Activated T-helper 9 cell treated with anti-CD3 and anti-CD28 coated beads, Interleukin-2, amount 50 U/mL, for 16 hours (primary cell): ENCODE measurements at places on chromosomes 2 and 18.

DNA sequence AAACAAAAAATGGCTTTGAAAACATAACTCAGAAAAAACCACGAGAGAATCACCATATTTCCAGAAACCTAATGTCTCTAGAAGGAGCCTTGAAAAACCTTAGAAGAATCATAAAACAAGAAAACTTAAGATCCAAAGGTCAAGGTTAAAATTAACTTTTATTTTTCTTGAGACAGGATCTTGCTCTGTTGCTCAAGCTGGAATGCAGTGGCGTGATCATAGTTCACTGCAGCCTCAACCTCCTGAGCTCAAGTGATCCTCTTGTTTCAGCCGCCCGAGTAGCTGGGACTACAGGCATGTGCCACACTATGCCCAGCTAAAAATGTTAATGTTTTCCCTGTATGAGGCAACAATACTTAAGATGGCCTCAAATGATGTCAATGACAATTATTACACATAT is 254.2 kb upstream of the SESTD1 start:
- DNase-seq: no peak

DNA sequence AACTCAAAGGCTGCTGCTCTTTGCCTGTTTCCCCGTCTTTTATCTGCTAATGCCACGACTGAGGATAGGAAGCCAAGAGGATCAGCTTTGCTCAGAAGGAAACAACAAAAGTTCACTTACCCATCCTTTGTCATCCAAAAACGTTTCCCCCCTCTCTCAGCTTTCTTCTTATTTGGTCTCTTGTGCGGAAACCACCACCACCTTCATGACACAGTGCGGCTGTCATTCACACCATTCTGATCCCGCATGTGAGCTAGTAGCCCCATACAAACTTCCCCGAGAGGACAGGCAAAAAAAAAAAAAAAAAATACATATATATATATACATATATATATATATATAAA is 656 bp downstream of the LRRTM4 start:
- DNase-seq: no peak

DNA sequence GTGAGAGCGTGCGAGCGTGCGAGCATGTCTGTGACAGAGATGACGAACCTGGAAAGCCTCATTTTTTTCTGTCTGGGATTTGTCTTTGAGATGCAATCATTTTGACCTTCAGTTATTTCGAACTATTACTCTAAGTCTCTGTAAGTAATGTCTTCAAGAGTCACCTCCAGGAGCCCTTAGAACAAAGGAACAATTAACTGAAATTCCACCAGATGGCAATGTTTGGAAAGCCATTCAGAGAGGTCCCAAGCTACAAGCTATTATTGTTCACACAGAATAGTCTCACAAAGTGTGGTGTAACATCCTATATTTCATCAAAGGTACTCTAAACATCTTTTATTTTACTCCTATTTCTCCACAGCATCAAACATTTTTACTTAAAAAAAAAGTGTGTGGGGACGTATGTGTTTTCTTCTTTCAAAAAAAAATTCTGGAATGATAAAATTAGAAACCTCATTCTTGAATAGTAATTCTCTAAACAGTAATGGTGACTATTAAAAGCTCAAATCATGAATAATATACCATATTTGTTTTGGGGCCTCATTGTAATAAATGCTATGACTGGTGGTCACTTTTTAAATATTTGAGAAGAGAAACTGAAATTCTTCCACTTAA is 35.1 kb upstream of the MAPRE2 start:
- no peak for DNase-seq

DNA sequence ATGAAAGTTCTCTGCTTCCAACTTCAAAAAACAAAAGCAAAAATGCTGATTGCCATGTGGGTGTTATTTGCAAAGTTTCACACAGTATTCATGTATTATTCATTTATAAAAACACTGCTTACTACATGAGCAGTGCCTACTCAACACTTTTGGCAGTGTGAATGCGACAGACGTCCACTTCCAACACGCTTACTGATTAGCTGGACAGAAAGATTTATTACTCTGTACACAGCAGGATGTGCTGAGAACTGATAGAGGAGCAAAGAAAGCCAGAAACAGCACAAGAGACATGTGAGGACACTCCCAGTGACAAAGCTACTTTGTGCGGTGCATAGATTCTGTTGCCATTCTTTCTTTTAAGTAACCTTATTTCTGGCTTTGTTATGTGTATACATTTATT is 258.8 kb downstream of the DLGAP1 start:
- DNase-seq: no peak

DNA sequence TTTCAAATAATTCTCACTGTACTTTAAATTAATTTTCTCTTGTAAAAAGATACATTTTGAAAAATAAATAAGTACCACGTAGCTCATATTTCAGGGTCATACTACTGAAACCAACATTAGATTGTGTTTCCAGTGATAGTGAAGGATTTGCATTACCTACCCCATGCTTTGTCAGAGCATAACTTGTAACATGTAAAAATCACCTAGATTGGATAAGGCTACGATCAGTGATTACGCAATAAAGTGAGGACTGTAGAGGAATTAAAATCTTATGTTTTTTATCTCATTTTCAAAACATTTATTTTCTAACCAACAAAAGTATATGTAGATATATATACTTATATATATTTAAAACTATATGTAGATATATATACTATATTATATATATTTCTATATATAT is 89.4 kb upstream of the VRK2 start:
- DNase-seq: no peak

DNA sequence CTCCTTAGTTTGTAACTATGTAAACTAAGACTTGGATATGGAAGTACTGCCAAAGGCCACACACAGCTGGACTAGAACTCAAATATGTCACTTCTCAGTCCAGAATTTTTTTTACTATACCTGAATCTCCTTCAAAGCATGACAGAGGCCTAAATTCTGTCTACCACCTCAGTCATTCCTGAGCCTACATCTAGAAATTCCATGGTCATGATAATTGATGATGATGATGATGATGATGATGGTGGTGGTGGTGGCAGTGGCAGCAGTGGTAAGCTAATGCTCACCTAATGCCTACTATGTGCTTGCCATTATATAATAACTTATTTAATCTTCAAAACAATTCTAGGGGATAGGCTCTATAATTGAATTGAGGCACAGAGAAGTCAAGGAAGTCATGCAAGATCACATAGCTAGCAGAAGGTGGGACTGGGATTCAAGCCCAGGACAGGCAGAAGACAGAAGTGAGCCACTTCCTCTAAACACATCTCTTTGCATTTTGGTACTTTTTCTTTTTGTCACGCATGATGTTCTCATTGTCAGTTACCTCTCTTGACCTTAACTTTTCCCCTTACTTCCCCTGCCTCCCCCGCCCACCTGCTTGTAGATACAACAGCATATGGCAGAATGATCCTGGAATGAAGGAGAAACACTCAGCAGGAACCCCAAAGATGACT is 539.3 kb downstream of the TNS1 start:
- no peak for DNase-seq

DNA sequence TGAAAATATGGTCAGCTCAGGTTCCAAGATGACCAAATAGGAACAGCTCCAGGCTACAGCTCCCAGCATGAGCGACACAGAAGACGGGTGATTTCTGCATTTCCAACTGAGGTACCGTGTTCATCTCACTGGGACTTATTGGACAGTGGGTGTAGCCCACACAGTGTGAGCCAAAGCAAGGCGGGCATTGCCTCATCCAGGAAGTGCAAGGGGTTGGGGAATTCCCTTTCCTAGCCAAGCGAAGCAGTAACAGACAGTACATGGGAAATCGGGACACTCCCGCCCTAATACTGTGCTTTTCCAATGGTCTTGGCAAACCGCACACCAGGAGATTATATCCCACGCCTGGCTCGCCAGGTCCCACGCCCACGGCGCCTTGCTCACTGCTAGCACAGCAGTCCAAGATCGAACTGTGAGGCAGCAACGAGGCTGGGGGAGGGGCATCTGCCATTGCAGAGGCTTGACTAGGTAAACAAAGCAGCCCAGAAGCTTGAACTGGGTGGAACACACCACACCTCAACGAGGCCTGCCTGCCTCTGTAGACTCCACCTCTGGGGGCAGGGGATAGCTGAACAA is 57.5 kb downstream of the WDPCP start:
- no peak for DNase-seq

DNA sequence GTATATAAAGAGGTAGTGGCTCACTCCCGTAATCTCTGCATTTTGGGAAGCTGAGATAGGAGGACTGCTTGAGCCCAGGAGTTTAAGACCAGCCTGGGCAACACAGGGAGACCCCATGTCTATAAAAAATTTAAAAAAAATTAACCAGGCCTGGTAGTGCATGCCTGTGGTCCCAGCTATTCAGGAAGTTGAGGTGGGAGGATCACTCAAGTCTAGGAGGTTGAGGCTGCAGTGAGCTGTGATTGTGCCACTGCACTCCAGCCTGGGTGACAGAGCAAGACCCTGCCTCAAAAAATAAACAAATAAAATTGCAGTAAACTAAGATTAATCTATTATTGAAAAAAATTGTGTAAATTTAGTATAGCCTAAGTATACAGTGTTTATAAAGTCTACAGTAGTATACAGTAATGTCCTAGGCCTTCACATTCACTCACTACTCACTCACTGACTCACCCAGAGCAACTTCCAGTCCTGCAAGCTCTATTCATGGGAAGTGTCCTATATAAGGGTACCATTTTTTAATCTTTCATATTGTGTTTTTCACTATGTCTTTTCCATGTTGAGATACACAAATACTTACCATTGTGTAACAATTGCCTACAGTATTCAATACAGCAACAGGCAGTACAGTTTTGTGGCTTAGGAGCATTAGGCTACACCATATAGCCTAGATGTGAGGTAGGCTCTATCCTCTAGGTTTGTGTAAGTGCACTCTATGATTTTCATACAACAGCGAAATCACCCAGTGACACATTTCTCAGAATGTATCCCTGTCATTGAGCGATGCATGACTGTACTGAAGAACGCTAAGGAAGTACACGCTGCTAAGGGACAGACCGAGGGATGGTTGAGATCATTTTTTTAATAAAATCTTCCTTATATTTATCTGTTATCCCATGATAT is 10.4 kb upstream of the MAP4K3 start:
- DNase-seq: no peak

DNA sequence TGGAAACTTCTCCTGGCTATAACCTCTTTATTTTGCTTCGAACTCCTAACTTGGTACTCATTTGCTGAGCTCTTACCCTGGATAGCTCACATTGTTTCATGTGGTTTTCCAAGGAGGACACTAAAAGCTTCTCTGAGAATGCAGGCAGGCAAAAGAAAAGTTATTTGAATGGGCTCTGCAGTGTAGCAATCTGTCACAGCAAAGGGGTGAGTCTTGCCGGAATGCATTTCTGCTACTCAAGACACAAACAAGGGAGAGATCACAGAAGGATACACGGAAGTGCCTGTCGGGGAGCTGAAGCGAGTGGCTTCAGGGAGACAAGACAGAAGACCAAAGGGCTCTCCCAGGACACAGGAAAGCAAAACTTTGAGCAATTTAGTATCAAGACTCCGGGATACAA is 265.4 kb downstream of the SS18 start:
- DNase-seq: no peak

DNA sequence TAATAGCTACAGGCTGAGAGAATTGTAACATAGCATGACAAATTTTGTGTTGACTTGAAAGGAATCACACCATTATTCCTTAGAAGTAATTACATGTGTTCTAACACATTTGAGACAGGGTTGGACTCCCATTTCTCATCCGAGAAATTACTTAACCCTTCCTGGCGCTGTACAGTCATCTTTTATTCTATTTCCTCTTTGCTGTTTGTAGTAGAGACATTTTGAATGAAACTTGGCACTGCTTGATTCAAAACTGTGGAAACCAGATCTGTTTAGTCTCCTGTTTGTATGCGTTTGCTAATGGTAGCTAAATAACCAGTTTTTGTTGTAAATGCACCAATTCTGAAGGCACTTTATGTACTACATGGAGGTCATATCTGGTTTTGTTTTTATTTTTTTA is 231.9 kb downstream of the ALPK2 start:
- no peak for DNase-seq

DNA sequence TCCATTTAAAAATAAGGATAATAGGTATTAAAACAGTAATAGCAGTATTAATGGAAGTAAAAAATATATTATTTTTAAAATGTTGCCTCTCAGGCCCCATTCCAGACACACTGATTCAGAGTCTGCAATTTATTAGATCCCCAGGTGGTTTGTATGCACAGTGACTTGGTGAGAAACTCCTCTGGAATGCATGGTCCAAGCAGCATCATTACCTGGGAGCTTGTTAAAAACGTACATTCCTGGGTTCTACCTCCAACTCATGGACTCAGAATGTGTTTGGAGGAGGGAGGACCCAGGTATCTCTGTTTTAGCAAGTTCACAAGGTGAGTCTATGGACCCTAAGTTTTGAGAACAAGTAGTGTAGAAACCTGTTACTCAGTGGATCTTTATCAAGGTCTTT is 95.6 kb downstream of the ITGA4 start:
- DNase-seq: no peak

- no peak for DNase-seq
Measured at GRCh38 chr18:58496937-58497336, 132.0 kb downstream of the ALPK2 start.

- no peak for DNase-seq
Measured at GRCh38 chr2:179412112-179412511, 147.5 kb upstream of the SESTD1 start.

DNA sequence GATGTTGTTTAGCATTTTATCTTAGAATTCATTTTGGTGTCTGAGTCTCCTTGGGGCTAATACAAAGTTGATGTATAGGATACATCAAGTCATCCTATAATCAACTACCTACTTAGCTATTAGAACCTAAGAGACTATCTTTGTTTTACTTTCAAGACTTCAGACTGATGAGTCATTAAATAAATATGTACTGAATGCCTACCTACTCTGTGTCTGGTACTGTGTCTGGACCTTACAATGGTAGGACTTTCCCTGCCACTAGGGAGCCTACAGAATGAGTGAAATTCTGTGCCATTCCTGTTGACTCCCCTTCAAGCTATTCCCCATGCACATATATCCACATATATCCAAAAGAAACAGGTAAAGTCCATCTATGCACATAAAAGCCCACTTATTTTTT is 114.5 kb downstream of the ERBB4 start:
- no peak for DNase-seq

GRCh38 chr2:74010087-74010541 is 25.4 kb downstream of the TET3 start:
- no peak for DNase-seq

DNA sequence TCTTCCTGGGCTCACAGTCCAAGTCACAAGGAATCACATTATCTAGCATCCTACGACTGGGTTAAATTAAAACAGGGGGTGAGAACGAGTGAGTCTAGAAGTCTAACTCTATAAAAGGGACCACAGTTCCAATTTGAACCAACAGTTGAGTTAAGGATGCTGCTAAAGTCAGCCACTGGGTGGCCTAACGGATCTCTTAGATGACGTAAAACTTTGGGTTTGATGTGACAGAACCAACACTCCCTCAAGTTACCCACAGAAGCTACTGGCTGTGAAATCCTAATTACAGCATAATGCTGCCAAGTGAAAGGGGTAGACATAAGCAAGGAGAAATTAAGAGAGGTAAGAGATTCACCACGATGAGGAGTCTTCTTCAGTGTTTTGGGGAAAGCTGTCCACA is 32.7 kb upstream of the RUFY4 start:
- DNase-seq: no peak

GRCh38 chr2:71742953-71743601 is 289.7 kb downstream of the DYSF start:
- DNase-seq: no peak
